ENCODE measurements at places on chromosomes 5 and 9.

GRCh38 chr5:119341452-119342349 lies 14.1 kb upstream of the TNFAIP8 start:
- DNase-seq: no peak

- no peak for DNase-seq
Observed at GRCh38 chr5:8033261-8033660, 164.3 kb downstream of the MTRR start.

GRCh38 chr5:138339091-138339456 lies 1.0 kb downstream of the FAM53C start:
- peak; percentile 15 for DNase-seq

DNA sequence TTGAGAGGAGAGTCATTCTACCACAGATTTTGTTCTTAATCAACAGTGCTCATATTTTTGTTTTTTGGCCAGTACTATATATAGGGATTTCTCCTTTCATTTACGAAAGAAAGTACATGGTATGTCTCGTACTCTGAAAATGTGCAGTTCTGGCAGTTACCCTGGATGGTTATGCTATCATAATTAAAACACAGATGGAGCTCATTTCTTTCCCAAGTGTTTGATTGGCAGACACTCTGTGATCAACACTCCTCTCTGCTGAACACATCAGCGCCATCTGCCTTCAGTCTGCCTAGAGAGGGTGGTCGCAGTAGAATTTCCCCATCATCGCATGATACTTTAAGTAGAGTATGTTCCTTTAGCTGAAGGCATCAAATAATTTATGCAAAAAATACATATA lies 64.5 kb downstream of the PAM start:
- peak; percentile 55 for DNase-seq

GRCh38 chr5:136620016-136620419 lies 254.7 kb upstream of the TRPC7 start:
- DNase-seq: no peak

GRCh38 chr5:150789943-150790611 lies 11.5 kb downstream of the SMIM3 start:
- peak; percentile 99 for DNase-seq

- DNase-seq: no peak
Observed at GRCh38 chr5:159497221-159497620, 166.9 kb upstream of the IL12B start.

DNA sequence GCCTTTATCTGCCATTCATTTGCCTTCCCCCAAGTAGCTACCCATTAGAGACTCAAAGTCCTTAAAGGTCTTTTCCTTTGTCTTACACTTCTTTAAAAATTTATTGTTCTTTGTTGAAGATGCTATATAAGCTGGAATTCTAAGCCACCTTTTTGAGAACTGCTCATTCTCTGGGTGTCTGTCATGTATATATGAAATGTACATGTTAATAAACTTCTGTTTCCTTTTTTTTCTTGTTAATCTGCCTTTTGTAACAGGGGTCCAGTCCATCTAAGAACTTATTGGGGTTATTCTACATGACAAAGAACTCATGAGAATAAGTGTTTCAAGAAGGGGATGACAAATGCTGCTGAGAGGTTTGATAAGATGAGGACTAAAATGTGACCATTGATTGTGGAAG lies 41.5 kb downstream of the PCDHAC2 start:
- no peak for DNase-seq

DNA sequence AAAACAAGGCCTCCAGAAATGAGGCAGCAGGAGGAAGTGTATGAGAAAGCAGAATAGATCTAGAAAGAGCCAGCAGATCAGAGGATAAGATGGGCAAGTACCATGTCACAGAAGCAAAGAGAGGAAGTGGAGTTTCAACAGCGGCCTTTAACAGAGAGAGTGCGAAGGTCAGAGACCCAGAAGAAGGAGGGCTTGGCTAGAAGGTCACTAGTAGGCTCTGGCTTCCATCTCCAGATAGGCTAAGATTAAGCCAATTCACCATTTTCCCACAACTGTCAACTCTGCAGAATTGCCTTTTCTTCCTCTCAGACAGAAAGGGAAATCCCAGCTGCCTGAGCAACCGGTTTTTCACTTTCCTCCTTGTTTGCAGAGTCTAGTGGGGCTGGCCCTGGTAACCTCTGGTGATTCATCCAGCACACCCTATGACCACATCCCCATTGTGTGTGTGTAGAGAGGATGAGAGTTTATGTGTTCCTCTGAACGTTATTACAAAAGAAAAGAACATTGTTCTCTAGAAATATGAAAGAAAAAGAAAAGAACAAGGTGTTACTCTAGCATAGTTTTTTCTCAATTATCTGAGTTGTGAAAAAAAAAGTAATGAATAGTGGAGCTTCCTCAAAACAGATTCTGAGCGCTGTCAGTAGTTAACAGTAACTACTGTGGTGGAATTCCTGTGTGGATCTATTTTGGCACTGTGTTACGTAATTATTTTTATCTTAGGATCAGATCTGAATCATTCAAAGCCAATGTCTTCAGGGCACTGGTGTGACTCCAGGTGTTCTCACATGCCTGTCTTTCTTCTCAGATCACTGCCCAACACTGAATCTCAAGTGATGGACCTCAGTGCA lies 220.4 kb downstream of the ARRDC3 start:
- DNase-seq: peak; percentile 81

DNA sequence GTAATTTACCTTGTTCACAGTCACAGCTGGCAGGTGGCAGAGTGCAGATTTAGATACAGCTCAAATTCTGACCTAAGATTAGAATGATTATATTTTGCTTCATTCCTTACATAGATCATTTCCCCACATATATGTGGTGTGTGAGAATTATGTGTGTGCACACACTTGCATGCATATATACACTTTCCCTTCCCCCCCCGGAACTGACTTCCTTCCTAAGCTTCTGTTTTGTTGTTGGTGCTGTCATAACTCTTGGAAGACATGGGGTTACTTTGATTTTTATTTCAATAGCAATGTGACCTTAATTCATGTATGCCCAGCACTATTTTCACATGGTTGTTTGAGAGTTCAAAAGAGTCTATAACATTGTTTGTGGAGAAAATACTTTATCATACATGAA lies 112.8 kb downstream of the CMYA5 start:
- no peak for DNase-seq

DNA sequence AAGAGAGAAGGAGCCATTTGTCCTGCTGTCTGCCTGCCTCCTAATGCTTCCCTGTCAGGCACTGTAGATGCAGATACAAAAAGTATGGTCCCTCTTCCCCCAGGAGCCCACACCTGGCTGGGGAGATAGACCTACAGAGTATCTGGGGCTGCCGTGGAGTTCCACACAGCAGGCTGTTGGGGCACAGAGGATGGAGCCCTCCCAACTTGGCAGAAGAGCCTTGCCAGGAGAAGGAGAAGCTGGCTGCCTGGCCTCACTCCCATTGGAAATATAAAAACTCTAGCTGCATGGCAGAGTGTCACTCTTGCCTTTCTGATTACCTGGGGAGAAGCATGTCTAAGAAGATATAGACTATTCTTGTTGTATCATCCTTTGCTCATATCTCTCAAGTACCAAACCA lies 160.4 kb downstream of the FSTL4 start:
- DNase-seq: no peak

GRCh38 chr9:38288502-38288901 lies 104.0 kb upstream of the ALDH1B1 start:
- DNase-seq: no peak

GRCh38 chr5:119339965-119340364 lies 15.9 kb upstream of the TNFAIP8 start:
- DNase-seq: no peak

GRCh38 chr5:87020099-87020934 lies 247.4 kb upstream of the RASA1 start:
- peak; percentile 16 for DNase-seq

DNA sequence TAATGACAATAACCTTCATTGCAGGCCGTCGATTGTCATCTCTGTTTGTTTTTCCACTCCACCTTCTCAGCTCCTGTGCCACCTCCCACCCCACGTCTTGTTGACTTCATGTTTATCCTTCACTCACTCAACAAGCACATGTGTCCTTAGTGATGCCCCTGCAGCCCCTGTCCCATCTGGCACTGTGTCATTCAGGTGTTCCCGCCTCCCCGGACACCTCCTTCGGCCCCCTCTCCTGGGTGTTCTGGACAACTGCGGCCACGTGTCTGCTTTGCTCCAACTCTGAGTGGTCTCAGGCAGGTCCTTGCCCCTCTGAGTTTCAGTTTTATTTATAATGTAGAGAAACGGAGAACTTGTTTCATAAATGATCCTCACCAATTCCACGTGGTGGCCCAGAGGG lies 91.0 kb upstream of the COL5A1 start:
- no peak for DNase-seq

DNA sequence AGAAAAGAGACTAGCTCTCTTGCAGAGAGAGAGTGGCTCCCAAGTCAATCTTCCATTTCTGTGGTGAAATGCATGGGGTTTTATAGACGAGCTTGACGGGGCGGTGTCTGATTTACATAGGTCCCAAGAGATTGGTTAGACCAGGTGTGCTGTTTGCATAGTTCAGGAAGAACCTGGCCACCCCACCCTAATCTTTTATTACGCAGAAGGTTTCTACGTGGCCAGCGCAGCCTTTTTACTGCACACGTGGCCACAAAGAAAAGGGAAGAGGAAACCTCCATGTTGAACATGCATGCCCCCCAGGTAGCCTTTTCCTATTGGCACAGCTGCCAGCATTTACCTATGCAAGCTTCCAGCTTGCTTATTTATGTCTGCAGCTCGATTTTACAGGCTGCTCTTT lies 92.1 kb downstream of the CAVIN4 start:
- no peak for DNase-seq

DNA sequence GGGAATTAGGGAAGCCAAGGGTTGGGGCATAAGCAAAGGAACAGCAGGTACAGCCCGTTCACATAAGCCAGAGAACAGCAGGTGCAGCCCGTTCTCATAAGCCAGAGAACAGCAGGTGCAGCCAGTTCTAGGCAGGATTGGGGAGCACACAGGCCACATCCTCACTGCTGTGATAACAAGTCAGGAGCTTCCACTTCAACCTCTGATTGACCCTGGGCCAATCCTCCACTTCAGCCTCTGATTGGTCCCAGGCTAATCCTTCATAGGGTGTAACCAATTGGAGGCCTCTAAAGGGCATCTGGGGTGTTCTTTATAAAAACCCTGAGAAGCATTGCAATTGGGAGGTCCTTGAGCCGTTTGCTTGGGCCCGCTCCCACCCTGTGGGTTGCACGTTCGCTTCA lies 27.5 kb downstream of the CEL start:
- DNase-seq: no peak

DNA sequence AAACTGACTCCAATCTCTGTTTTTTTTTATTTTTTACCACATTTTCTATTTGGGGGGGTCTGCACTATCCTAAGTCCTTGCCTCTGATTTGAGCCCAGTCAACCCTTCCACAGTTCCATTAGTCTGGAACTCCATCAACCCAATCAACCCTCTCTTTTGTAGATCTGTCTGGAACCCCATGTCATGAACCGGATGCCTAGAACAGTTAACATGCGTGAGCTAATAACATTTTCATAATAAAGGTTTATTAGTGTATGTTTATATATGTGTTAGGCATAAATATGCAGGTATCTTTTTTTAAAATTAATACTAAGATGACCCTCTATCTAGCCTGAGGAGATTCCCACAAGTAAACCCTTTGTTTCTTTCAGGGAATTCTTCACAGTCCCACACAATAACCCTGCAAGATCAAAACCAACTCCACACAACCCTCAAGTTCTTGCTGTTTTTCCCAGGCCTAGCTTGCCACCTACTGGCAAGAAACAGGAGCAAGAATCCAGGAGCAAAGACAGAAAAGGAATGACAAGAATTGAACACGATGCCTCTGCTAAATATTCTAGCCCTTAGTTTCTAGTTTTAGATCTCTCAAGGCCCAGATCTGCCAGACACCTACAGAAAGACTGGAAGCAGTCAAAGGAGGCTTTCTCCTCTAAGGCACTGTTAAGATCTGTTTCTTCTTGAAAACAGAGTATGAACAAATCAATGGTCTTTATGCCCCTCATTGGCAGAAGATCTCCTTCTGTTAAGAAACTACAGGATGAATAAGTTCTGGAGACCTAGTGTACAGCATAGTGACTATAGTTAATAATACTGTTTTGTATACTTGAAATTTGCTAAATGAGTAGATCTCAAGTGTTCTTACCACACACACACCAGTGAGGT lies 100.4 kb downstream of the TRIM36 start:
- DNase-seq: peak; percentile 53
